ENCODE measurements at places on chromosomes 1 and 21.
A peak's percentile ranks its signal among the peaks of the same experiment; 100 is the strongest.

DNA sequence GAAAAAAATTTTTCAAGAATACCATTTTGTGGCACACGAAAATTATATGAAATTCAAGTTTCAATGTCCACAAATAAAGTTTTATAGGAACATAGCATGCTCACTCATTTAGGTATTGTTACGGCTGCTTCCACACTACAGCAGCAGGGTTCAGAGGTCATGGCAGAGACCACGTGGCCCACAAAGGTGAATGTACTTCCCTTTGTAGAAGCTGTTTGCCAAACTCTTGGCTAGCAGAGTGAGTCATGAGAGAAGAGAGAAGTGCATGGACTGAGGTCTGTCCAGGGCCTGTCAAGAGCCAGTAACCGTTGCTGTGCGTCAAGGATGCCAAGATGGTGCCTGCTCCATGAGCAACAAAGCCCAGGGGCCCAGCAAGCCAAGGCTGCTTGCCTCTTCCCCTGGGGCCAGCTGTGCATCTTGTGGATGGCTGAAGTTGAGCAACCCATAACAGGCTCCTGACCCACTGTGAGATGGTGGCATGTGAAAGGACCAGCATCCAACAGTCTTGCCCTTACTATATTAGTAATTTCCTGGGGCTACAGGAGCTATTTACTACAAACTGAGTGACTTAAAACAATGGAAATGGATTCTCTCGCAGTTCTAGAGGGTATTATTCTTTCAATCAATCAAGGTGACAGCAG lies 64.8 kb upstream of the ATP5PO start:
- DNase-seq: no peak

DNA sequence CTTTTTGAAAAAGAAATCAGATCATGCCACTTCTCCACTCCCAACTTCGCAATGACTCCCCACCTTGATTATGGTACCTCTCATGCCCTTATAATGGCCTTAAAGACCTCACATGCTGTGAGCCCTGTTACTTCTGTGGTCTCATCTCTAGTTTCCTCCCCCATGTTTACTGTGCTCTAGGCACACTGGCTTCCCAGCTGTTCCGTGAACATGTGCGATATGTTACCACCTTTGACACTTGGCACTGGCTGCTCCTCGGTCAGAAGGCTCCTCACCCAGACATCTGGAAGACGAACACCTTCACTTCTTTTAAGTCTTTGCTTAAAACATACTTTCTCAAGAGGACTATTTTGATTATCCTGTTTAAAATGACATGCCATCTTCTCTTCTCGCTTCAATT lies 14.3 kb upstream of the NTMT2 start:
- DNase-seq: no peak

DNA sequence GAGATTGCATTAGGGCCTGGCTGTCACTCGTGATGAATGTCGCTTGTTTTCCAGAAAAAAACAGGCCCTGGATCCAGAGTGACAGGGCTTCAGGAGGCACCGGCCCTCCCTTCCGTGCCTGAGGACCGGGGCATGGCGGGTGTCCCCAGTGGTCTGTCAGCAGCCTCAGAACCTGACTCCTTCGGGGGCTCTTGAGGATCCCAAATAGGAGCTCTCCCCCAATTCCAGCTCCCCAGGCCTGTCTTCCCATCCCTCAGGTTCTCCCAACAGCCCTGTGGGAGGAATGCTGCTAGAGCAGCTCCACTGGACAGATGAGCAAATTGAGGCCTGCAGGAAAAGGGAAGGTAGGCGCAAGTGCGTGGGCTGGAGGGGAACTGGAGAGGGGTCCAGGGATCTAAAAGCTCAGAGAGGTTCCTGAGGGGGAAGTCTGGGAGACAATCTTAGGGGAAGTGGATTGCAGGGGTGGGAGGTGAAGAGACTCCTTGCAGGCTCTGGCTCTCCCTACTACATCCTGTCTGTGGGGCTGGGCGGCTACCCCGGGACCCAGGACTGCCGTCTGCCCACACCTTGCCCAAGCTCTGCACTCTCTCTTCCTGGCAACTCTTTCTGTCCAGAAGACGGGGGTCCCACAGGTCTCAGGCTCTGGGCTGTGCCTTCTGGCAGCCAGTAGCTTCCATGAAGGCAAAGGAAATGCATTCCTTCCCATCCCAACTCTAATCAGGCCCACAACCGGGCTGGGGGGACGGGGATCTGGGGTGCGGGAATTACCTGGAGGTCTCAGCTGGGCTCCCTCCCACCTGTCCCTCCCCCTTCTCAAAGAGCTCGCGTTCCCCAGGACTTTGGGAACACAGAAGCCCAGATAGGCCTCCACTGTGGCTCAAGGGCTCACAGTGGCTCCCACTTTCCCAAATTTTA lies 105.7 kb upstream of the CASZ1 start:
- no peak for DNase-seq

DNA sequence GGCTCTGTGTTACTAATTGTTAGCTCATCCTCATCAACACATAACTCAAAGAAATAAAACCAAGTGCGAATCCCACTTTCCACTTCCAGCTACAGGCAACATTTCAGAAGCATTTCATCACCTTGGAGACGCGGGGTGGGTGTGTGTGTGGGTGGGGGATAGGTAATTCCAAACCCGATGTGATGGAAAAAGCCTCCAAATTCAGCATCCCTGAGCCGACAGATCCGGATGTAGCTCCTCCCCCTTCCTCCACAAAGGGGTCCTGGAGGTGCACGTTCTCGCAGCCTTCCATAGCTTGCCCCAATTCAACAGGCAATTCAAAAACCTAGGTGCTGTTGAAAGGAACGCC lies 486 bp downstream of the HSPA13 start:
- DNase-seq: no peak

GRCh38 chr1:25094229-25094628 lies 138.1 kb downstream of the SYF2 start:
- DNase-seq: no peak

DNA sequence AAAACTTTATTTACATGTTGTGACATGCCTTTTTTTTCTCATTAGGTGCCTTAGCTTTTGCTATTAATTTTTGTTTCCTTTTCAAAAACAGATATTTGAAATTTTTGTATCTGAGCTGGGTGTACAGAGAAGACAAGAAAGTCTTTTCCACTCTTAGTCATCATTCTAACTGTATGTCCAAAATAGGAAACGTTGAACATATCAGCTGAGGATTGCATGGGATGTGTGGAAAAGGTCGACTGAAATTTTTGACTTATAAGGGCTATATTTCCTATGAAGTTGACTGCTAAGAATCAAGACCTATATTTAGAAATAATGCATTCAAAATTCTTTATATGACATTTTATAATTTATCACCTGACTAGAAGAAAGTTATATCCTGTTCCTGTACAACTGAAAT lies 270.0 kb upstream of the ZRANB2 start:
- DNase-seq: no peak

- DNase-seq: no peak
Measured at GRCh38 chr1:96222701-96223100, 498.9 kb upstream of the PTBP2 start.

- DNase-seq: no peak
Measured at GRCh38 chr1:244680667-244681066, 27.7 kb downstream of the DESI2 start.

DNA sequence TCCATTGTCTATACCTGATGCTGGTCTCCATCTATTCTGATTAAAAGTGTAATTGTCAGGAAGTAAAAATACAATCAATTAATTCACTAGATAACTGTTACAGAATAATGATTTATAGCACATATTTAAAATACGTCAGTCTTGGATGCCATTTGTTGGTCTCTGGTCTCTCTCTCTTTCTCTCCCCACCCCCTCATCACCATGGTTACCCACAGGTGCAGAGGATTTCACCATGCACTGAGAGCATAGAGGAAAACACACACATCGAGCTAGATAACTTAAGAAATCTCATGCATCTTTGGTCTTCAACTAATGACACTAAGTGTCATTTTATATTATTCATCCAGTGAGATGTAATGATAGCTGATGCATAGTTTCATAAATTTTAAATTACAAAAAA lies 33.4 kb downstream of the LRRC53 start:
- DNase-seq: no peak

GRCh38 chr1:41792485-41792770 lies 126.3 kb downstream of the HIVEP3 start:
- DNase-seq: no peak

- DNase-seq: no peak
Measured at GRCh38 chr21:45736690-45737484, 93.4 kb downstream of the PCBP3 start.

DNA sequence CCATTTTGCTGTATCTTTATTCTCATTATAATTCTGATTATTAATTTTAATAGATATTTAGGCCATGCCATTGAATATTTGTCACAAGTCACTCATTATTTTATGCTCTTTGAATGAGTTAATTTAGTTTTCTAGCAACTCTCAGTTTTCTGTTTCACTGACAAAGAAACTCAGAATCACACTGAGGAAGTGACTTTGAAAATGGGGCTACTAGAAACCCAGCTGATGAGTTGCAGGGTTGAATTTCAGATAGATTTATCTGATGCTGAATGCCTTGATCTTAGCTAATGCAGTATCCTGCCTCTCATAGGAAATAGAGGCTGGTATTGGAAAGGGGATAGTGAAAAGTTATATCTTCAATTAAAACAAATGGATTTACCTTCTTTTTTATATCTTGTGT lies 67.4 kb upstream of the PLA2G4A start:
- no peak for DNase-seq

GRCh38 chr1:9181176-9181906 lies 52.4 kb upstream of the GPR157 start:
- peak; percentile 54 for DNase-seq

- DNase-seq: no peak
Measured at GRCh38 chr21:23887725-23888306, 1719.5 kb downstream of the MRPL39 start.
